ENCODE measurements at places on chromosomes 2 and 18.

GRCh38 chr2:202185156-202185555 lies 53.2 kb downstream of the SUMO1 start:
- DNase-seq, result no peak

DNA sequence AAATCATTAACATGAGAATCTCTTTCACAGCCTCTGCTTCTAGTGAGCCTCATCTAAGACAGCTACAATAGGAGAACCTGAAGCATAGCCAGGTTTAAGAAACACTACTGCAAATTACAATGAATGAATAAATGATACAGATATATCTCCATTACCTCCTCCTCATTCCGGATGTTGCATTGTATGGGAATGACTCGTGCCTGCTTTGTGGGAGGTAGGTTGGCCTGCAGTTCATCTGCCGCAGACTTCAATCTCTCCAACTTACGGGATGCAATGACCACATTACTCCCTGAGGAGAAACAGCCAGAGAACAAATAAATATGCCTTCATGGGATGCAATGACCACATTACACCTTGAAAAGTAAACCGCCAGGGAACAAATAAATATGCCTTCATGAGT lies 15.4 kb downstream of the PECR start:
- peak; percentile 77 for DNase-seq

DNA sequence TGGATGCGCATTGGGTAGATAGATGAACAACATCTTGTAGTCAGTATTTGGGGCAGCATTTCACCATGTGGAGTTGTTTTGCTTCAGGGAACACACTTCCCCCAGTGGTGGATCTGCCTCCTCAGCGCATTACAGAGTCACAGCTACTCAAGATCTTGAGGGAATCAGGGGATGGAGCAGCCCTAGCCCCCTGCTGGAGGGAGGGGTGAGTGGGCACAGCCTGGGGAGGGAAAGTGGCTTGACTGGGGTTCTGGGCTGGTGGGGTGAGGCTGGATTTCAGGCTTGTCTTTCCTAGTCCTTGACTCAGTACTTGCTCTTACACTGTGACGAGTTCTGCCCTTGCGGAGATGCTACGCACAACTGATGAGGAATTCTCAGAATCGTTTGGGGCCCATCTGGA lies 271.0 kb upstream of the HS6ST1 start:
- no peak for DNase-seq

- no peak for DNase-seq
Measured at GRCh38 chr2:109321570-109321969, 192.6 kb downstream of the SH3RF3 start.

- DNase-seq, result peak; percentile 55
Measured at GRCh38 chr2:61793389-61793836, 60.4 kb downstream of the FAM161A start.

Measured in iris pigment epithelial cell (primary cell).